ENCODE measurements at places on chromosomes 5 and 9.

DNA sequence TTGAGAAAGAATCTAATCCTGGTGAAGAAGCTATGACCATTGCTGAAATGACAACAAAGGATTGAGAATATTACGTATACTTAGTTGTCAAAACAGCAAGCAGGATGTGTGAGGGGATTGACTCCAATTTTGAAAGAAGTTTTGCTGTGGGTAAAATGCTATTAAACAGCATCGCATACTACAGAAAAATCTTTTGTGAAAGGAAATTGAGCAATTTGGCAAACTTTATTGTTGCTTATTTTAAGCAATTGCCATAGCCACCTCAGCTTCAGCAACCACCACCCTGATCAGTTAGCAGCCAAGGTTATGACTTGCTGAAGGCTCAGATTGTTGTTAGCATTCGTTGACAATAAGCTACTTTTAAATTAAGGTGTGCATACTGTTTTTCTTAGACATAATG lies 22.5 kb upstream of the ARL14EPL start:
- no peak for DNase-seq

DNA sequence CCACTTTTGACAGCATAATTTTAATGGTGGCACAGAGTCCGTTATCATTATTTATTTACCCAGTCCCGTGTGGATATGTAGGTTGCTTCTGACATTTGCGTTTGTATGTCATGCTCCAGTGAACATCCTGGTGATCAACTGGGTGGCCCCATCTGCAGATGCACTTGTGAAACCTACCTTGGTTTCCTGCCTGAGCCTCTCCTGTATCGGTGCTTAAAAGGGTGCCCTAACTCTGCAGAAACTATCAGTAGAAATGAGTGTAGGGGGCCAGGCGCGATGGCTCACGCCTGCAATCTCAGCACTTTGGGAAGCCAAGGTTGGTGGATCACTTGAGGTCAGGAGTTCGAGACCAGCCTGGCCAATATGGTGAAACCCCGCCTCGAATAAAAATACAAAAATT lies 92.1 kb upstream of the IER5L start:
- DNase-seq, result peak; percentile 86

GRCh38 chr5:157502143-157502647 lies 42.2 kb downstream of the NIPAL4 start:
- DNase-seq, result no peak

- DNase-seq, result no peak
Observed at GRCh38 chr9:78552802-78553201, 255.9 kb downstream of the PSAT1 start.

DNA sequence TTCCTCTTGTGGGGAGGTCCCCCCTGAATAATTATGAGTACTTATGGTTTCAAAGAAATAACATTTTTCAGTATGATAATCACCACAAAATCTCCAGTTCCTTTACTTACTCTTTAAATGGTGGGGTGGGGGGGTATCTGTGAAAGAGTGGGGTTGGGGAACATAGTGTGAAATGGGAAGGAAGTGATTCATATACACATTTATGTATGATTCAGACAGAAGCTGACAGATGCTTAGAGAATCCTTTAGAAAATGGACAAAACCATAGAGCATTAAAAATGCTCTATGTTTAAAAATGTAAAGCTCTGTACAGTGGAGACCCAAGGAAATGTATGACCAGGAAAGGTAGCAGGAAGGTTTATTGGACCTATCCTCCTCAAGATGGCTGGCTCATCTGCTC lies 267.5 kb upstream of the GRIA1 start:
- DNase-seq, result no peak

DNA sequence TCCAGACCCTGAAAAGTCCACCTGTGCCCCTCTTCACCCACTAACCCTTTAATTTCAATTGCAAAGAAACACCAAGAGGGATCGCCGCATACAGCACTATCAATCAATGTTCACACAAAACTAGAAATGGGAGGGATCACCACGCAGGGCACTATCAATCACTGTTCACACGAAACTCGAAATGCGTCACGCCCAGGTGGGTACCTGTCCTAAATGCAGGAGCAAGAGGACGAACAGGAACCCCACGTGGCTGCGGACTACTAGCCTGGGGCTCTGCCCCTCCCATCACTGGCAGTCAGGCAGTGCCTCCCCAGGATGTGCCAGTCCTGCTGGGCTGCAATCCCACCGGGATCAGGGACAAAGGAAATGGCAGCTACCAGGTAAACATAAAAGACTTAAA lies 28.2 kb downstream of the RASGEF1C start:
- no peak for DNase-seq

- DNase-seq, result no peak
Observed at GRCh38 chr5:154520861-154521453, 42.9 kb upstream of the HAND1 start.

All from T-helper 1 cell (primary cell).